CD4-positive, alpha-beta T cell treated with Interleukin-1 beta for 1 hour (primary cell): ENCODE measurements at places on chromosomes 6 and 20.
A peak's percentile ranks its signal among the peaks of the same experiment; 100 is the strongest.

- DNase-seq = no peak
These were observed 16.6 kb upstream of the CALHM6 start for GRCh38 chr6:116444575-116444974.

GRCh38 chr6:23561732-23562131, 564.3 kb upstream of the NRSN1 start:
- DNase-seq = no peak

DNA sequence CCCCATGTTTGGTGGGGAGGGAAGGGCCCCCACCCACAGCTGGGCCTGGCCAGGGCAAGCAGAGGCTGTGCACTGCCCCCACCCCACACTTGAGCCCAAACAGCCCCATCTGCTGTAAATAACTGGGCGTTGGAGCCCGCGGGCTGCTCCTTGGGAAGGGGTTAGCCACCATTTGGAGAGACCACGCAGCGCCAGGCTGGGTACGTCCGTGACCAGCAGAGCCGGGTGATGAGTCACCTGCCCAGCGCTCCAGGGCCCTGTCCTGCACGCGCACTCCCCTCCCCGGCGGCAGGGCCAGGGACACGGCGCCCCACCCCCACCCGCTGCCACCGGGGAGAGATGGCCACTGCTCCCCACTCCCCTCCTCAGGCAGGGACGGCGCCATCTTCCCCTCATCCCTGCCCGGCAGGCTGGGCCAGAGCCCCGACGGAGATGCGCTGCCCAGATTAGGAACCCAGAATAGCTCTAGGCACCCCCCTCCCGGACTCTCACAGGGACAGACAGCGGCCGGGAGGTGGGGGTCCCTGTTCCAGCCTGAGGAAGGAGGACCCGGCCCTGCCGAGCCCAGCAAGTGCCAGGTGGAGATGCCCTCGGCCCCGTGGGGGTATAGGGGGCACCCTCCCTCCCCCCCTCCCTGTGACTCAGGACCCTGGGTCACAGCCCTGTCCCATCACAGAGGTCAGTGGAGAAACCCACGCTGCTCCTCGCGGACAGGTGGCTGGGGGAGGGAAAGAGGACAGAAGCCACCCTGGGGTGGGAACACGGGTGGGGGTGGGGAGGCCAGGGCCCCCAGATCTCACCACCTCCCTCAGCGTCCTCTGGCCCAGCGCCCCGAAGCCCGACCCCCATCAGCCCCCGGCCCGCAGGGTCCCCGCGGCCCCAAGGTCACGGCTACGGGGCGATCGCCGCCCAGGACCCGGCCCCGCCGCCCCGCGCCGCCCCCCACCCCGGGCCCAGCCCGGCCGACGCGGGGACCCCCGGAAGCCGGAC, 642 bp downstream of the EEF1A2 start:
- no peak for DNase-seq

DNA sequence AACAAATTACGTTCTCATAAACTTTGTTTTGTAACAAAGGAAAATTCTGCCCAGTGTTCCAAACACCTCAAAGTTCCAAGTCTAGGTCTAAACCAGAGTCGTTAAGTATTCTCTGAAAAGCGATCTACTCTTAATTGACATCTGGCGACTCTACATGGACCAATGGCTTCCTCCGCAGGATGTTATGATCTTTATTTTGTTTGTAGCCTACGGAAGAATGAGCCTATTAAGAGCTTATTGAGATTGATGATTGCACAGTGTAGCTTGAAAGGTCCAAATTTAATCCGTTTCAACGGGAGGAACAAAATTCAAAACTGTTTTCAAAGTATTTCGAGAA, 61.1 kb downstream of the FAM217A start:
- DNase-seq = no peak

- DNase-seq = peak; percentile 17
These were observed 98.7 kb downstream of the TSHZ2 start for GRCh38 chr20:53070706-53071392.

DNA sequence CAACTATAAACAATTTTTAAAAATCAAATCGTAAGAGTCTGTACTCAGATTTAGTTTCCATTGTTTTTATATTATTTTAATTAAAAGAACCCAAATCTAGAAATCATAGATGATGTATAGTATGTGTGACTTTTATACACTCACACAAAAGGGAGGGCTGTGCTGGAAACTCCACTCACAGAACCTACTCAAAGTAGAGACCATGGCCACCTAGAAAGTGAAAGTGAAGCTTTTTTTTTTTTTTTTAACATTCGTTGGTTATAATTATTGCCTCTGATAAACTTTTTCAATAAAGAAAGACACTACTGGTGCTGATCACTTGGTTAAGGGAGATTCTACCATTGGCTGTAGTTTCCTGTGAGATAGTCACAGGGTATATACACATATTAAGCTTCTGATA, 37.9 kb upstream of the PRL start:
- no peak for DNase-seq

- no peak for DNase-seq
These were observed 279.6 kb downstream of the ADGB start for GRCh38 chr6:146878168-146878951.
